NCI-H82 (cell line): ENCODE measurements at places on chromosomes 7 and 10.

DNA sequence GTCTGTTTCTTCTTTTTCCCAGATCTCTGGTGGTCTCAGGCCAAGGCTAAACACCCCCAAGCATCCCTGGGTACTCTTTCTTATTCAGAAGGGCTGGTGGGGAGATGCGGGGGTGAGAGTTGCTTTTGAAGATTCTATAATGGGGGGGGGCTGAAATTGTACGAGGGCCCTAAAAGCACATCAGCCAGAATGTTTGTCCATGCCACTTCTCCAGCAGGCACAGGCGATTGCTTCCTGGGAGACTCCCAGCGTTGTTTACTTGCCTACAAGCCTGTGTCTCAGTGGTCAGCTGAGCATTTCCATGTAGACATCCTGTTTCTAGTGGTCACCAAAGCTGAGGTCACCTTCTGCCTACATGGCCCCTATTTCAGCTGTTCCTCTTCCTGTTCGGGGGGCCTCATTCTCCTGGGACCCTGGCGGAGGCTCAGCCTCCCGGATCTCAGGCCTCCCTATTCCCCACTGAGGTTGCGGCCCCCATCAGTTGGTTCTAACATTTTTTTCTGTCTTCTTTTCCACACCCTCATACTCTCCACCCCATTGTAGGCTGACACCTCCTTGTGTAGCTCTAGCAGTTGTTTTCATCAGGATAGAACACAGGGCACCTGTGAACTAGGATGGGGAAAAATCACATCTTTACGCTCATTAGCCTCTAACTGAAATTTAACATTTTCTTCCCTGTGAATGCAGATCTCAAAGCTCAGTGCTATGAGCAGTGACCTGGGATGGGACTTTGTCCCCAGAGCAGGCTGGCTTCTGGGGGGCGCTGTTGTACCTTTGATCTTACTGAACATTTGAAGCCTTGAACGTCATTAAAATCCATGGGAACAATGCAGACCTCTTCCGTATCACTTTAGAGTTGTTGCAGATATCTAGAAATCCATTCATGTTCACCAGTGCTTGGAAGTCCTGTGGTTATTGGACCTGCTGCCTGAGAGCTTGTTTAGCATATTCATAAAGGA, 286.5 kb downstream of the GLRX3 start:
- no peak for DNase-seq

DNA sequence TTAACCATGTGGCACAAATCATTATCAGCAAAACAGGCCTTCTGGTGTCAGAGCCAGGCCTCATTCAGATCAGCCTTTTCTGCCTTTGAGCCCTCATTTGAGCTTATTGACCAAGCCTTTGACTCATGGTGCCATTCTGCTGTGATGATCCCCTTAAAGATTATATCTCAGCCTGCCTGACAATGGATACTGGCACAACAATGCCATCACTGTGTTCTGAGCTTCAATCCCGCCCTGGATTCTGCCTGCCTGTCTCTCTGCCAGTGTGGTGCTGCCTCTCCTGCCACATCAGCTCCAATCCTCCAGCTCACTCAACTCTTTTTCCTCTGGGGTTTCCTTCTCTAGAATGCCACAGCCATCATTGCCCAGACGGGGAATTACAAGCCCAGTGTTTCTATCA, 52.6 kb downstream of the SRI start:
- no peak for DNase-seq

DNA sequence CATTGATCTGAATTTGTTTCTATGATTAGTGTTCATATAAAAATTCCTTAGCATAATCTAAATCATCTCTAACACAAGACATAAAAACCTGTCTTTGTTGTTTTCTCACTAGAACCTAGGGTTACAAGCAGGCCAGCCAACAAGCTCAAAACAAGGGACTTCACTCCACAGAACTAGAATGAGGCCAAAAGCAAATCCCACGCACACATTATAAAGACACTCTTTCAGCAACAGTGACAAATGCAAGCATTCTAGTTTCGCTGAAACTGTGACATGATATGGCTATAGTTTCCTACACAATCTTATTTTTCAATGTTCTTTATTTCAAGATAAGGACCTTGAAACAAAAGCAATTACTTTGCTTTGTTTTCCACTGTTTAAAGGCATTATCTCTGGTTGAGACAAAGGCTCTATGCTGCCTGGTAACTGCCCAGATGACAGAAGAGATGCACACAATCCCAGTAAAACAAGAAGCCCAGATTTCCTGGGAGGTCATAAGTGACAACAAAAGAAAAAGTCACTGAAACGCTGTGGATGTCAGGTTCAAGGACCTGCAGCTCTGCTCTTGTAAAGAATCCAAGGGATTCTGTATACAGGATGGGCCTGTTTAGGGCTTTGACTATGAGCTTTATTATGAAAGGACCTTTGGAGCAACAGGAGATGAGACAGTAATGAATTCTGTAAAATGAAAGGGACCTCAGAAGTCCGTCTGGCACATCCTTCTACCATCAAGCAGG, 105.3 kb downstream of the SORCS1 start:
- DNase-seq: no peak

- DNase-seq: no peak
These were observed 15.3 kb upstream of the ADD3 start for GRCh38 chr10:109992485-109992884.

DNA sequence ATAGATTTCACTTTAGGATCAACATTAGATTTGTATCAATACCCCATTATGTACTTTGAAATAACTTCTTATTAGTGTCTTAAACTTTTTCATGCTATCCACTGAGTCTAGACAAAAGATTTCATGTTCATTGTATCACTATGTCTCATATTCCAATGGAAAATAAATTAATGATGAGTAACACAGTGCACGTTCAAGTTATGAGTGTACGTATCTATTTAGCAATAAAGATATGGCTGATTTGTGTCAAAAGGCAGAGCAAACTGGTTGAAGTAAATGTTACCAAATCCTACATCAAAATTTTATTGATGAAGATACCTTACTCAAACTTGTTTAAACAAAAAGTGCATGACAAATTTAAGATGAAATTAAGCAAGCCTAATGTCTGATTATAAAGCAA, 102.4 kb downstream of the SEMA3E start:
- no peak for DNase-seq

GRCh38 chr7:125592331-125592730, 662.7 kb upstream of the POT1 start:
- DNase-seq: no peak

DNA sequence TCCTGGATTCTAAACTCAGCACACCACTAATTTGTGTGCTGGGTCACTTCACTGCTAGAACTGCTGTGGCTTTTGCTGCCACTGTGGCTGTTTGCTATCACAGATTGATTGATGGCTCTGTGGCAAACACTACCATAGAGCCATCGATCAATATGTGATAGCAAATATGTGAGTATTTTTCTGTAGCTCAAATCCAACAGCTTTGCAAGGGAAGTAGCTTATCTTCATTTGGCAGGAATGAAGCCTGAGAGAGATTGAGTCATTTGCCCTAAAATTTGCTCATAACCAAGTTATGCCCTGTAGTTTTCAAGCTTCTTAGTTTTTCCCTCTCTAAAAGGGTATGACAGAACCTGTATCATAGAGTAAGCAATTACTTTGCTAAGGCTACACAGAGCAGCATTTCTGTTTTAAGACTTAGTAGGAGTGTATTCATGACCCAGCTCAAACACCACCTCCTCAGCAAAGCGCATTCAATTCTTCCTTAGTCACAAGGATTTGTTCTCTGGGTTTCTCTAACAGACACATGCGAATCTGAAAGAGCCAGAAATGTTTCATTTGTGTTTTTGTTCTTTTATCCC, 43.1 kb downstream of the MINPP1 start:
- DNase-seq: no peak
